ENCODE measurements at places on chromosomes 6 and 20.

- no peak for DNase-seq
These were observed 178.3 kb upstream of the LAMA2 start for GRCh38 chr6:128704601-128705000.

DNA sequence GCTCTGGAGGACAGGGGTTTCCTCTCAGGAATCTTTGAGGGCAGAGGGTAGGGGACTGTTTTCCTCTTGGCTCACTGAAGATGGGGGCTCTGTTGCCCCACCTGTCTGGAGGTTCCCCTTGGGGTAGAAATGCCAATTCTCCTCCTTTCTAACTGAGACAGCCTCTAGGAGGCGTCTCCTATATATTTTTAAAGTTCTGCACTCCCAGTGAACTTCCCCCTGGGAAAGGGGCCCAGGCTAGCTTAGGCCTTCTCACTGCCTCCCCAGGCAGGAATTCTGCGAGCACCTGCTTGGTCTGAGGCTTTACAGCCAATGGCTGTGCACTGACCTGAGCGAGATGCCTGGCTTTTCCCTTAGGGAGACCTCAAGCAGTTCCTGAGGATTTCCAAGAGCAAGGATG, 24.8 kb upstream of the SRF start:
- no peak for DNase-seq

DNA sequence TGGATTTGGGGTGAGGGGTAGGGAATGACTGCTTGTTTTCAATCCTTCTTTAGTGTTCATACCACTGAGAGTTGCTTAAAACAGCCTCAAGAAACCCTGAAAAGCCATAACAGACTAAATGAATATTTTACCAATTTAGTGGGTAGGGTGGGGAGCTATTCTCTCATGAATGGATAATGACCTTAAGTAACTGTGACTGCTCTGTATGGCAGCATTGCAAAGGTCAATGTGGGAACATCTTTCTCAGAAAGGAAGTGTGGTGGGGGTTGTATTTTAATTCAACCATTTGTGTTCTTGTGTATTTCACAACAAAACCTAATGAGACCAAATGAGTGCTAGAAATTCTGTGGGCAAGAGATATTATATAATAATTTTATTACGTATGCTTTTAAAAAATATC, 55.7 kb downstream of the PHACTR2 start:
- DNase-seq = no peak

DNA sequence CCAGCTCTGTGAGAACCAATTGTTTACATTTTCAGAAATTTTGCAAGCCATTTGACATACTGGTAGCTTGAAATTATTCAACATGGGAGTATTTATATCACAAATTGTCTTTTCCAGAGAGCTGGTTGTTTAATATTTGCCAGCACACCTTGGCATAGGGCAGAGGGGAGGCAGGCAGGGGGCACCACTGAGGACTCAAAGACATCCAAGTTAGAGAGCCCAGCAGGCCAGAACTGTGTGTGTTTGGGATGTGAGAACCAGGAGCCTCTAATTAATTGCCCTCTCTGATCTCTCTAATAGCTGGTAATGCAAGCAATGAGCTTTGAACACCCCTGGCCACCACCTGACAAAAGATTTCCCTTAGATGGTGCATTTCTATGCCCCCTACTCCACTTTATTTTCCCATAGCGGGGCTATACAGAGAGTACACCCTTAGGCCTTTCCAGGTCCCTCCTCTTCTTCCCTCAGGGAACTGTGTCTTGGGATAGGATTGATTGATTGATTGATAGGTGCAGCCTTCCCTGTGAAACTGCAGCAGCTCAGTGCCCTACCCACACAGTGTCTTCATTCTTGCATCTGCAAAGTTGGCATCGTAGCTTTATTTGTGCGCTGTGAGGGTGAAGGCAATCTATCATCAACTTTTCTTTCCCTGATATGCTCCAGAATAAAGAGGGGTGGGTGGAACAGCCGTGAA, 29.2 kb downstream of the MOCS1 start:
- DNase-seq = no peak

DNA sequence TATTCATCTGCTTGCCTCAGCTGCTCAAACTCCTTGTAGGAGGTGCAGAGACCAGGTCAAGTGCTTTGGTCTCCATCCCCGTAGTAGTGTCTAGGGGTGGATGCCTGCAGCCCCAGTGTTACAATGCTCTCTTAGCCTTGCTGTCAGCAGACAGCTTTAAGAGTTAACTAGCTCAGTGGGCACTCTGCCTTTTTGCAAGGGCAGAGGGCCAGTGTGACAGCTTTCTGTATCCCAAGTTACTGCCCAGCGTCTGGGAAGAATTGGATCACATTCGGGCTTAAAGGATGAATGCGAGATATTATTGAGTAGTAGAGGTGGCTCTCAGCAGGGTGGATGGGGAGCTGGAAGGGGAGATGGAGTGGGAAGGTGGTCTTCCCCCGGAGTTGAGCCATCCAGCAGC, 339.9 kb upstream of the RNF217 start:
- no peak for DNase-seq

DNA sequence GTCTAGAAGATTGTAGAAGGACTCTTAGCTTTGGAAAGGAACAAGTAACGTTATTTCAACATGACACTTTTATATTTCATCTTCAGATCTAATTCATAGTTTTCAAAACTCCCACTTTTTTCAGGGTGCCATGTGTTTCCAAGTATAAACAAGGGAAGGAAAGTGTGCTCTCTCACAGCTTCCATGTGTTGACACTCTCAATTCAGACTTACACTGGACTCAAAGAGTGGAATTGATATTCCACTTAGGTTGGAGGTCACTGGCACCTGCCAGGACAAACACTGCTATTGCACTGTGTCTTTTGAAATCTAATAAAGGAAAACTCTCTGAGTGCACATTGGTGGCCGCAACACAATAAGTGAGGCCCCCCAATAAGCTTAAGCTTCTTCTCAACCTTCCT, 22.5 kb upstream of the SAMD3 start:
- DNase-seq = no peak

- no peak for DNase-seq
These were observed 12.5 kb downstream of the GNAS-AS1 start for GRCh38 chr20:58838174-58838573.

GRCh38 chr20:44650771-44651433, 597 bp downstream of the ADA start:
- DNase-seq = no peak

DNA sequence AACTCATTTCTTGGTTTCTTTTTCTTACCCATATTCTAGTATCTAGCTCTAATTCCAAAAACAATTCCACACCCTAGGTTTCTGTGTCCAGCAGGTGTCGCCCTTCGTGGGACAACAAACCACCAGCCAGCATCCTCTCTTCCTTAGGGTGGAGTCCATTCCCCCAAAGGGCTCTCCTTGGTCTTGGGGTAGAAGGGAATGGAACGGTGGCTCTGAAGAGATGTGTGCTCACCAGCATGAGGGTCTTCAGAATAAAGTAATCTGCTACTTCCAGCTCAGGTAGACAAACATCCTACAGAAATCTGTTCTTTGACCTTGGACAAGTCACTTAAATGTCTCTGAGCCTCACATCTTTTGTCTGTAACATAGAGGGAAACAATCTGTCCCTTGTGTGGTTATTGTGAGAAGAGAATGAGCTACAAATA, 7.2 kb downstream of the HLA-DMB start:
- DNase-seq = peak; percentile 33

DNA sequence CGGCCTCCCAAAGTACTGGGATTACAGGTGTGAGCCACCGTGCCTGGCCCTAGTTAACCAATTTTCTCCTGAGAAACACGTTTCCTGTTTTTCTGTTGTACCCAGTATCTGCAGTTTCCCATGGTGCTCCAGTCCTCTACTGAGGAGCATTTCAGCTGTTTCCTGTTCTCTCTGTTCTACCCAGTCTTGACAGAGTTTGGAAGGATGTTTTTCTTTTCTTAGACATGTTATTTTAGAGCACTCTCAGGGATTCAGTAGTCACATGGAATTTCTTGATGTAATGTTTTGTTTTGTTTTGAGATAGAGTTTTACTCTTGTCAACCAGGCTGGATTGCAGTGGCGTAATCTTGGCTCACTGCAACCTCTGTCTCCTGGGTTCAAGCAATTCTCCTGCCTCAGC, 129.8 kb upstream of the TIAM2 start:
- DNase-seq = no peak

DNA sequence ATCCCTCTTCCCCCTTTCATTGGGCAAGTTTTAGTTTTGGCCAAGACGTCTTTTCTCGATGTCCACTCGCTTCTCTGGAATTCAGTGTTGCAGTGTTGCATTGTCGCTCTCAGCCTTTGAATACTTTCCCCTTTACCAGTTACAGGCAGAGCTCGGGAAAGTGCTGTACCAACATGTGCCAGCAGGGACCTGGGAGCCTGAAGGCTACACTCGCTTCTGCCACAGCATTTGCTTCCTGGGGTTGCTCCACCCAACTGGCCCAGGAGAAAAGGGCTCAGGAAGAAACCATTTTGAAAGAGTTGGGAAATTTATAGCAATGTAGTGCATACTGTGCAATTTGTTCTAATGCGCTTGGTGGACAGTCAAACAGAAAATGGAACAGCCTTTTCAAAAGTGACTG, 78.6 kb downstream of the LINC00237 start:
- no peak for DNase-seq

GRCh38 chr20:40414843-40415615, 274.0 kb downstream of the MAFB start:
- DNase-seq = no peak

DNA sequence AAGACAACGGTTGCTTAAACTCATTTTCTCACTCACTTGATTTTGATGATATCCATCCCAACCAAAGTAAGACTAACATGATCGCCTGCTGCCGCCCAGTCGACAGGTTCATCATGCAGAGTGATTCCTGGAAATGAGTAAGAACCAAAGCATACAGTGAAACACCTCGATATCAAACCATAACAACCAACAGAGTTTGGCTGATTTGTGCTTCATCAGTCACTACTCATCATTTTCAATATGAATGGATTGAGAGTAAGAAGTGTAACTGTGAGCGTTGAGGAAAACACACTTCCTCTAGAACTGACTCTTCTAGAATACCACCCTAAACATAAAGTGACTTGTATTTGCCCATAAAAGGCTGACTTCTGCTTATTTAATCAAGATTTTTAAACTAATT, 29.2 kb upstream of the ALDH8A1 start:
- no peak for DNase-seq

DNA sequence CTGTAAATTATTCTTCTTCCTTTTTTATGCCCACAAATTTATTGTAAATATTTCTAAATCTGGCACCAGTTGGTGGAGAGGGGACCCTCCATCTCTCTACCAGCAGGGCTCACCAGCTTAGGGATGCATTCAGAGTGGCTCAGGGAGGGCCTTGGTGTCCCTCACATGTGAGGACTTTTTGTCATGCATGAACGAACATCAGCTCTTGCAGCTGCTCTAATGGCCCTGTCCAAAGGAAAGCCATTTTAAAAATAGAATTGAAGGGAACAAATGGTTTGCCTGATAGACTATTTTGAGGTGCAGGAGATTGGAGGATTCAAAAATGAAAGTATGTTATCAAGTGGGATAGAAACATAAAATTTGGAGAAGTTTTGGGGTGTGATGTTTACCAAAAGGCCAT, 37.5 kb upstream of the KLHL31 start:
- no peak for DNase-seq

- no peak for DNase-seq
These were observed 125.2 kb downstream of the TSHZ2 start for GRCh38 chr20:53097371-53097770.

DNA sequence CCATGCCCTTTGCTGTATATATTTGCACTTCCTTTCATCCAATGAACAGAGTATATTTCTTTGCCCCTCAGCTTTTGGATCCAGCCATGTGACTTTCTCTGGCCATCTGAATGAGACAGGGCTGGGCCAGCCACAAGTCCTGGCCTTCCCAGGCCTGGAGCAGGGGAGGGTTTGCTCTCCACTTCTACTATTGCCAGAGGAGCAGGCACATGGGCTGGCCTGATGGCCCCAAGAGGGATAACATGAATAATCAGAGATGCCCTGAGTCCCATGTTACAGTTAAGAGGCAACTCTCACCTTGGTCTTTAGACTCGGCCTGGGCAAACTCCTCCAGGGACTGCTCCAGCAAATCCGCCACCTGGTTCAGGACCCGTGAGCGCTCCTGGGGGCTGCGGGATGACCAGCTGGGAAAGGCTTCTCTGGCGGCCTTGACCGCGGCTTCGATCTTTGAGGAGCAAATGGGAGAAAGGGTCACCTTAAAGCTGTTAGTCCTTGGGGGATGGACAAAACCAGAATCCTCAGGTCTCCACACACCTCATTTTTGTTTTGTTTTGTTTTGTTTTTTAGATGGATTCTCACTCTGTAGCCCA, 6.3 kb downstream of the ALDH8A1 start:
- DNase-seq = no peak

DNA sequence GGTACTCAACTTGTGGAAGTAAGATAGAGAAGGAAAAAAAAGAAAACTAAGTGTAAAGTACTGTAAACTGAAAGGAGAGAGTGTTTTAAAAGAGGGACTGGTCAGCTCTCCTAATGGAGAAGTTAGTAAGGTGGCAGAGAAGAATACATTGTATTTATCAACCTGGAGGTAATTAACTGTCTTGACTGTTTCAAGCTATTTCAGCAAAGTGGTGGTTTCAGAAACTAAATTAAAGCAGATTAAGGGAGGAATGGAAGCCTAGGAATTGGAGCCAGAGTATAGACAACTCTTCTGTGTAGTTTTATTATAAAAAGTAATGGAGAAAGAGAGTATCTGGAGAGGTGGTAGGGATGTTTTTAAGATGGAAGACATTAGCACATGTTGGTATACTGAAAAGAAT, 2.7 kb upstream of the PHF10 start:
- DNase-seq = no peak

DNA sequence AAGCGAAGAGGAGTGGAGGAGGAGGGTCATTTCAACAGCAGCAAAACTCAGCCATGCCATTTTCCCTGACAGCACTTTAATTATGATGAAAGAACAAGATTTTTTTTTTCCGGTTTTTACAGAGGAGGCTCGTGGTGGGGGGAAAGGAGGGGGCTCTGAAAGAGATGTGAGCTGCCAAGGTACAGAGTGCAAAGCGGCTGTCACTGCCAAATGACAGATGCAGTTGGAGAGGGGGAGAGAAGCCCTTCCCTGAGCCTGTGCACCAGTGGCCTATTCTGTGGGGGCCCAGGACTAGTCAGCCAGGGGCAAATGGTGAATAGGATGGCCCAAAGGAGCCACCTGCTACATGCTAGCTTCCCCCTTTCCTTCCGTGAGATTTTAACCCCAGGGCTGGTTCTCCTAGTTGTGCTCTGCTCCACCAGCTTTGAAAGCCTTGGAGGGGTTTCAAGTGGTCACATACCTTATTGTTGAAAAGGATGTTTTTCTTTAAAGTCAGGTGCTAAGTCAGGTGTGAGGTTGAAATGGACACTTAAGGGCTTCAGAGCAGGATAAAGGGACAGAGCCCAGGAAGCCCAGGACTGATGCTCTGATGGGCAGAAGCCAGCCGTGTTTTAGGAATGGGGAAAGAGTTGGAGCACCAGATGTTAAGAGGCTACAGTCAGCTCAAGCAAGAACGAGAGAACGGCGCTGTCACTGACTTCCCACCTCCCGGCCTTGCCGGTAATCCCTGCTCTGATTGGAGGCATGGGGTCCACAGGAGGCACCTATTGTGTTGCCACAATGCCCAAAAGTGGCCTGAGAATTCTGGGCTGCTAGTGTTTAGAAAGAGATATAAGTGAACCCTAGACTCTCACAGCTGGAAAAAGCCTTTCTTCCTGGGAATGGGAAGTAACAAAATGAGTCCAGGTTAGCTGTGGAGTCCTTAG, 24.8 kb downstream of the GNAS start:
- no peak for DNase-seq
